LNCaP clone FGC (cell line): ENCODE measurements at places on chromosomes 12 and 14.
A peak's percentile ranks its signal among the peaks of the same experiment; 100 is the strongest.

DNA sequence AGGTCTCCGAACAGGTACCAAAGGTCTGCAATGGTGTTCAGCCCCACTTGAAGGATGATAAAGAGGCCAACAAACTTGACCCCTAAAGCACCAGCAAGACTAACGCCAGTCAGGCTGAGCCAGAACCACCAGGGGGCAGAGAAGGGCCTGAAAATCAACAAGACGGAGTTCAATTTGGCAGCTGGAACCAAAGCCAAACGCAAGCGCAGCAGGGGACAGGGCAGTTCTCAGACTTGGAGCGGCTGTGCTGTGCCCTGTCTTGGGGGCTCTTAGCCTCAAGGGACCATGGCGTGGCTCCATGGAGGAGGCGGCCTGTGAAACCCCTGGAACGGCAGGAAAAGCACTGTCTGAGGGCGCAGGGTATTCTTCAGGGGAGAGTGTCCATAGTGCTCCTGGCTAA, 19.6 kb downstream of the POMT2 start:
- peak; percentile 75 for DNase-seq

- peak; percentile 52 for DNase-seq
Observed at GRCh38 chr14:78836777-78837176, 666.6 kb downstream of the NRXN3 start.

- no peak for DNase-seq
Observed at GRCh38 chr12:90268574-90268973, 559.9 kb upstream of the ATP2B1 start.

GRCh38 chr14:76456200-76456599, 80.3 kb downstream of the ESRRB start:
- DNase-seq: no peak

DNA sequence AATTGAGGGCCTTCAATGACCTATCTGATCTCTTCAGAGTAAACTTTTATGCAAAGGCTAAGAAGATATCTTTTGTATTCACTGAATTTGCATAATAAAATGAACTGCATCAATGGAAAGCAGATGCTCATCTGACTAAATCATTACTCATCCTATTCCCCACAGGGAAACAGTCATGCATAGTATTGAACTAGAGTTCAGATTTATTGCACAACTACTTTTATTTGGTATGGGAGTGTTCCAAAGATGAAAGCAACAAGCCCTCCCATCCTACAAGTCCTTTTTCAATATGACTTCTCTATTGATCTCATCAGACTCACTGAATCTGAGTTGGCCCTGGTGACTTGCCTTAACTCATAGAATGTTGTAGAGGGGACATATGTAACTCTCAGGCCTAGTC, 159.8 kb downstream of the KITLG start:
- DNase-seq: no peak

DNA sequence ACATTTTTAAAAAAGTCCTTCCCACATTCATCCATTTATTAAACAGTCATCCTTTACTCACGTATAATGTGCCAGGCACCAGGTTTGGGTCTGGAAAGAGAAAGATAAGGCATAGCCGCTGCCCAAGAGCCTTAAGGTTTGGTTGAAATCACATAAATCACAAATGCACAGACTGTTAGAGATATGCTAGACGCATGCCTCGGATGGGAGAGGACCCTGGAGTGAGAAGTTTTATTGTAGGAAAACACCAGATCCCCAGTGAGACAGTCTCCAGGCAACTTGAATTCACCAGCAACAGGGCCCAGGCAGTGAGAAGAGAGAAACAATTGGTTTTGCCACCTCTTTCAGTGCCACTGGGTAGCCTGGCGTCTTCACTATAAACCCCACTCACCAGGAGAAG, 305.9 kb upstream of the AMIGO2 start:
- DNase-seq: no peak

DNA sequence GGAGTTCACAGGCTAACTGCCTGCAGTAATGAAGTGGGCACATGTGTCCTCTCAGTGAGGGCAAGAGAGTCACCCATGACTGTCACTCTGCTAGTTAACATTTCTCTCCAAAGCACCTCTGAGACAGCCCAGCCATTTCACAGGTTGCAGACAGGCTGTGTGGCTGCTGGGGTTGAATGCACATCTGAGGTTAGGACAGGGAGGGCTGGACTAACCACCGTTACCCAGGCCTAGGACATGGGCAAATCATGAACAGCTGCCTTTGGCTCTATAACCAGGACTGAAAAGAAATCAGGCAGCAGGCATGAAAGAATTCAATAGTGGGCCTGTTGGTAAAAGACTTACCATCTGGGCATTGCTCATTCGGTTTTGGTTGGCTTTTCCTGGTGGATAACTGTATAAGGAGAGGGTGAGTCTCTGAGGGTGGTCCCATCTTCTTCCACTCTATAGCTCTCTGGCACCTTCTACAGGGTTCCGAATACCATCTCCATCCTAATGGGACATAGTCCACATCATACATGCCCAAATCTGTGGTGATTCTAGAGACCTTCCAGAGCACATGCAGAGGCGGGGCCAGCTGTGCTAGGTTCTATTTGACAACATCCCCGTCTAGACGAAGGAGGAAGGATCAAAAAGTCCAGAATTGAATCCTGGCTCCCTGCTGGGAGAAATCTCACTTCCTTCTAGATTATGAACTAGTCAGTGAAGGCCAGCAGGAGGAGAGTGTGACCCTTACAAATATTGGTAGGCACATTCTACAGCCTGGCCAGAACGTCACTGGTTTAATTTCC, 10.8 kb downstream of the CRACR2A start:
- no peak for DNase-seq

DNA sequence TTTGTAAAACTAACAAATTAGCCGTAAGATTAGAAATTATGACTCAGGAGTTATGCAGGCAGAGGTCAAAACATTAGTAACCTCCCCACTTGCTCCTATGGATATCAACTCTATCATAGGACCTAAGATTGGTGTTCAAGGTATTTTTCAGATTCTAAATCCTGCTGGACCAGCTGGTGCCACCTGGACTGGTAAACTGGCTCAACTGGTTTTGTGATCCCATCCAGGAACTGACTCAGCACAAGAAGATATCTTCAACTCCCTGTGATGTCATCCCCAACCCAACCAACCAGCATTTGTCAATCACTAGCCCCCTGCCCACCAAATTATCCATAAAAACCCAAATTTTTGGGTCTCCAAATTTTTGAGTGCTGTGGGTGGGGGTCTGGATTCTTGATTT, 98.1 kb upstream of the OR4E1 start:
- peak; percentile 86 for DNase-seq

GRCh38 chr14:102853648-102854047, 68.8 kb upstream of the AMN start:
- no peak for DNase-seq

GRCh38 chr12:48936379-48936979, 11.2 kb upstream of the FKBP11 start:
- no peak for DNase-seq

- no peak for DNase-seq
Observed at GRCh38 chr12:96256672-96257361, 62.6 kb downstream of the ELK3 start.

DNA sequence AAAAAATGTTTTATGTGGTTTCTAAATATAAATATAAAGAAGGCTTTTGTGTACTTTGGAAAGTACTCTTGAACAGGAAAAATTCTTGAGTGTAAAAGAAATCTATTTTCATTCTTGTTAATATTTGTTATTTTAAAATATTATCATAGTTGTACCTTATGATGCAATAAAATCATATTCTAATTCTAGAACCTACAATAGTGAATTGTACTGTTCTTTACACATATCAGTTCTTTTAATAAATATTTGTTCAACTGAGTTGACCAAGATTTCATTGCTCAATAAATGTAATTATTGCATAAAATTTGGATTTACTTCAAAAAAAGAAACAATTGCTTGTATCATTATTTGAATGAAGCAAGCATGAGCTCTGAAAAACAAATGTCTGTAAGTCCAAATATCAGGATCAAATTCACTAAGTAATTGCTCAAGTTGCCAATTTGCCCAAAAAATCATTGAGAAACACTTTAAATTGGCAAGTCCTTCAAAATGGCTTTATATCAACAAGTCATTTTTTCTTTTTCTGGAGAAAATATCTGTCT, 191.6 kb upstream of the SLC16A7 start:
- DNase-seq: peak; percentile 48

DNA sequence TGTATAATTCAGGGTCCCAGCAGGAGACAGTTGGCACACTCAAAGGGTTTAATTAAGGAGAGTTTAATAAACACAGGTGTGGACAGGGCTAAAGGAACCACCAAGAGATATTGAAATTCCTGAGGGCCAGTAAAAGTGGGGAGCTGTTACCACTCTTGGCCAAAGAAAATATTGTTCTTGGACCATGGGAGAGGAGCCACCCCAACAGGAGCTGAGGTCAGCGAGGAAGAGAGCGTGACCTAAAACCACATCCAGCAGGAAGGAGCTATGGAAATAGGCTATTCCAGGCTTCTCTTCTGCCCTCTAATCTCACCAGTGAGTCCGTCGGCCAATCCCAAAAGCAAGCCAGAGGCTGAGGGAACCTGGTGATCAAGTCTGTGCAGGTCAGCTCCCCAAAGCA, 390.8 kb downstream of the MED13L start:
- DNase-seq: no peak

GRCh38 chr12:57604454-57604991, at the start of gene DTX3:
Gene DTX3, plus strand, starts transcription at chr12:57604824. Its CDS starts 1,694 bp downstream, at chr12:57606518.
- DNase-seq: no peak

DNA sequence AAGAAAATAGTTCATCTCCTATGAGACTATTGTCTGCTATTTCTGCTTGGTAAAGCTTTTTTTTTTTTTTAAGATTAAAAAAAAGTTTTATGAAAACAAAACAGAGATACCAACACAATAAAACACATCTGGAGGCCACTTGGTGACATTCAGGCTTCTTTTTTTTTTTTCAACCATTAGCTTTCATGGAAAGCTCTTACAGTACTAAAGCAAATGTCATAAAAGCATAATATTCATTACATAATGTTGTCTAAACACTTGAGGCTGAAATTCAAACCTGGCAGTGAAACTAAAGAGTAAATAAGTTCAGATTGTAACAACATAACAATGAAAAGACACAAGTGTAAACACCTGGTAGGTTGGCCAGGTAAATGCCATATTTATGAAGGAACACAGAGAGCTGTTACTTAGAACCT, 14.7 kb downstream of the PRICKLE1 start:
- peak; percentile 96 for DNase-seq

- no peak for DNase-seq
Observed at GRCh38 chr12:69981881-69982475, 157.0 kb downstream of the MYRFL start.

DNA sequence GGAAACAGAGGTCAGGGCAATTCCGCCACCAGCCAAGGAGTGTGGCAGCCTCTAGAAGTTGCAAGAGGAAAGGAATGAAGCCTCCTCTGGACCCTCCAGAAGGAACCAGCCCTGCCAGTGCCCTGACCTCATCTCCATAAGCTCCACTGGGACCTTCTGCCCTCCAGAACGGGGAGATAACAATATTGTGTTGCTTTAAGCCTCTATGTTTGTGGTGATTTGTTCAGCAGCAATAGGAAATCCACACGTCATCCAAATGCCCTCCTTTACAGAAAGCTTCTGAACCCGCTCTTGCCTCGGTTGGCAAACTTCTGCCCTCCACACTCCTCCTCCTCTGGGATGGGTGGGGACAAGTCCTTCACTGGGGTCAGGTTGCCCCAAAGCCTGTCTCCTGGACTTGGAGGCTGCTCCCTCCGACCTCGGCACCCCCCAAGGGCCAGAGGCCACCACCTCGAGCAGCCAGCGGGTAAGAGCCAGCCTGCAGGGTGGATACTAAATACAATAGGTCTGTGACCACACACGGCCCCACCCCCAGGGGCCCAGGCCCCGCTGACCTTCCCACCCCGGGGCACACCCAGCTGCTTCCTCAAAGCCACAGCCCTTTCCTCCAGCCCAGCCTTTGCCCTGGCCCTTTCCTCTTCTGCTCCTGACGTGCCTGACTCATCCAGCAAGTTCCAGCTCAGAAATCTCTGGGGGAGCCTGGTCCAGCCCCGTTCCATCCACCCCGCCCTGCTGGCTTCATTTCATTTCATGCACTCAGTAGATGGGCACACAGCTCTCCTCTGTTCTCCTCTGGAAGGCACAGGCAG, 58.7 kb upstream of the NCOR2 start:
- no peak for DNase-seq

GRCh38 chr14:68459480-68460136, 333.3 kb downstream of the ZFP36L1 start:
- no peak for DNase-seq

GRCh38 chr12:120394483-120395367, 25.8 kb upstream of the MSI1 start:
- peak; percentile 92 for DNase-seq

GRCh38 chr12:46266869-46267574, 1.8 kb downstream of the SLC38A1 start:
- no peak for DNase-seq

DNA sequence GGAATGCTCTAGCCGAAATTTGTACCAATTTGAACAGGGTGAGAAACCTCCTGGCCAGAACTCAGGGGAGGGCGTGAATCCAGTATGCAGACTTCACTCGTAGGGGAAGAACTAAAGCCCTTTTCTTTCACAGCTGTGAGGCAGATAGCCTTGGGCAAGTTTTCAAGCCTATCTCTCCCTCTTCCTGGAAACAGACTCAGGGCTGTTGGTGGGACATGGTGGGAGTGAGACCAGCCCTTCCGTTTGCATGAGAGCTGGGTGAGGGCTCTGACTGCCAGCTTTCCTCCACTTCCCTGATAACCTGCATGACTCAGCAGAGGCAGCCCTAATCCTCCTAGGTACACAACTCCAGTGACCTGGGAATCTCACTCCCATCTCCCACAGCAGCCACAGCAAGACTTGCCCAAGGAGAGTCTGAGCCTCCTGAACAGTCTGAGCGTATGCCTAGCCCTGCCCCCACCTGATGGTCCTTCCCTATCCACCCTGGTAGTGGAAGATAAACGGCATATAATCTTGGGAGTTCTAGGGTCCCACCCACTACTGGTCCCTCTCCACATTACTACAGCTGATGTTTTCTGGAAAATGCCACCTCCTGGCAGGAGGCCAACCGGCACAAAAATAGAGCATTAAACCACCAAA, 170.1 kb upstream of the AMIGO2 start:
- DNase-seq: no peak

DNA sequence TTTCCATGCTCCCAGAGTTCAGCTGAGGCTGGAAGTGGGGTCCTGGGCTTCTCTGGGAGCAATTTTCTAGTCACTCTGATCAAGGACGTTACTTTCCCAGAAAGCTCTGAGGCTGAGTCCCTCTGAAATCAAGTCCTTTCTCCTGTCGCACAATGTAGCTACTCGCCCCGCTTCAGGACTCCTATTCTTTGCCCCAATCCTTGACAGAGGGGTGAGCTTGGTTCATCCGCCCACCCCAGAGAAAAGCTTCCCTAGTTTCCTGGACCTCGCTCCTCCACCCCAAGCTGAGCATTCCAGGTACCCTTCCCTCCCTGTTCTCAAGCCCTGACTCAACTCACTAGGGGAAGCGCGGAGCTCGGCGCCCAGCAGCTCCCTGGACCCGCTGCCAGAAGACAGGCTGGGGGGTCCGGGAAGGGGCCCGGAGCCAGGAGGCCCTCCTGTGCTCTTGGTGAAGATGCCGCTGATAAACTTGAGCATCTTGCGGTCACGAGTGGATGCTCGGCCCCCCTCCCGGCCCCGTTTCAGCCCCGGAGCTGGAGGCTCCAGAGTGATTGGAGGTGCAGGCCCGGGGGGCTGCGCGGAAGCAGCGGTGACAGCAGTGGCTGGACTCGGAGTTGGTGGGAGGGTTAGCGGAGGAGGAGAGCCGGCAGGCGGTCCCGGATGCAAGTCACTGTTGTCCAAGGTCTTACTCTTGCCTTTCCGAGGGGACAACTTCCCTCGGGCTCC, 1.6 kb downstream of the AGAP2 start:
- DNase-seq: no peak

- DNase-seq: no peak
Observed at GRCh38 chr14:53640695-53641094, 315.9 kb downstream of the BMP4 start.

GRCh38 chr14:70698288-70698687, 56.6 kb downstream of the TTC9 start:
- DNase-seq: no peak
